ENCODE measurements at places on chromosomes 4 and X. TPM values are rescaled to one million over a fixed set of nuclear protein-coding genes. Genes with fewer than 3 reads are reported as not detected.

DNA sequence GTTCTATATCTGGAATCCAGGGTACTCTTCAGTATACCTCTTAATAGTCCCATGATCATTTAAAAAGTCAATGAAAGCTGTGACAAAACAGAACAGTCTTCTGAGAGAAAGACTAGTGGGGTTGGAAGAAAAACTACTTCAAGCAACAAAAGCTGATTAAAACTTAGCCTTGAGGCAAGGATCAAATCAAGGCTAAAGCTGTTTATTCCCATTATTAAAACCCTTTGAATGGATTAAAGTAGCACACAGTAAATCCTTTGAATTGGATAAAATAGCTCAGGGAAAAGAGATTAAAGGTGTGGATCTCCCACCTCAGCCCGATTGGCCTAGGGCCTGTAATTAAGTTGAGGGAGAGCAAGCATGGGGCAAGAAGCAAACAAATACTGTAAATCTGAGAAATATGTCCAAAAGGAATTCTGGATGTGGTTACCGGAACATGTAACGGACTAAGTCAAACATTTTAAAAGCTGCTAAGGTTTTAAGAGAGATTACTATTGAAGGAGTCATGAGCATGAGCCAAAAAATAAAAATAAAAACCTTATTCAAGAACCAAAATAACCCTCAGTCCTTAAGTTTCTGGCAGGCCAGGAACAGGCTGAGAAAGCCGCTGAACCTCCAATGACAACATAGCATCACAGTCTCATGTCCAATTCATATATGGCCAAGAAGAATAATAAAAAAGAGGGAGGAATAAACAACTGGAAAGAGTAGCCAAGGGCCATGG, 257.3 kb upstream of the NEIL3 start:
- DNase-seq, result no peak

- DNase-seq, result no peak
These were observed 12.5 kb downstream of the ZBTB33 start for GRCh38 chrX:120262859-120263708.

DNA sequence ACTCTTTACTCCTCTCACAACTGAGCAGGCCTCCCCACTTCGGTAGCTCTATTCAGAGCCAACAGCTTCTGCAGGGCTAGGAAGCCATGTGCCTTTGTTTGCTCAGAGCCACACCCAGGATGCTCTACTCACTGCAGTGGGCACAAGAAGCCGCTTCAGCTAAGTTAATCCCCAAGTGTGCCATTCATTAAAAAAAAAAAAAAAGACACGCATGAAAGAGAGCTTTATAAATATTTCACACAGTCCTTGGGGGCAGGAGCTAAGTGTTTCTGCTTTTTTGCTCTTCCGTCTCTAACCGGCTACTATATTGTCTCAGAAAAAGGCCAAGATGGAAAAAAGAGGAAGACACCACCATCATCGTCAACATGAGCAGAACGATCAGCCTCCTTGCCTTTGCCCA, 8.1 kb downstream of the CRMP1 start:
- no peak for DNase-seq

GRCh38 chr4:153497091-153497531, 31.0 kb downstream of the TMEM131L start:
- no peak for DNase-seq

DNA sequence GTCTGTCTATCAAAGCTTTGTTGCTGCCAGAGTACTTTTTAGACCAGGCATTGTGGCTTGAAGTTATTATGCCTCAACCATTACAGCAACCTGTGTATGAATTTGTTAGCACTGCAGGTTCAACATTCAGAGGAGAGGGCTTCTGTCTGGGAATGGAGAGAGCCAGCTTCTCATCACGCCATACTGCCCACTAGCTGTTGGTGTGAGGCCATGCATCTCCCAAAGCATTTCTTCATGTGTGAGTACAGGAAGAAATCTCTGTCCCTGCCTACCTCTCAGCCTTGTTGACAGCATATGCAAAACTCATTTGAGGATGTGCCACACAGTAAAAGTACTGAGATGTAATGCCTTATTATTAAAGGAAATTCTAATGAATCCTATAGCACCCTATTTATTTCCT, 76.9 kb upstream of the PPARGC1A start:
- no peak for DNase-seq

The TDO2 gene
- 0.16 TPM for polyA plus RNA-seq

The ANXA5 gene
- polyA plus RNA-seq, result 258 TPM

The HELQ gene
- polyA plus RNA-seq, result 19.9 TPM

DNA sequence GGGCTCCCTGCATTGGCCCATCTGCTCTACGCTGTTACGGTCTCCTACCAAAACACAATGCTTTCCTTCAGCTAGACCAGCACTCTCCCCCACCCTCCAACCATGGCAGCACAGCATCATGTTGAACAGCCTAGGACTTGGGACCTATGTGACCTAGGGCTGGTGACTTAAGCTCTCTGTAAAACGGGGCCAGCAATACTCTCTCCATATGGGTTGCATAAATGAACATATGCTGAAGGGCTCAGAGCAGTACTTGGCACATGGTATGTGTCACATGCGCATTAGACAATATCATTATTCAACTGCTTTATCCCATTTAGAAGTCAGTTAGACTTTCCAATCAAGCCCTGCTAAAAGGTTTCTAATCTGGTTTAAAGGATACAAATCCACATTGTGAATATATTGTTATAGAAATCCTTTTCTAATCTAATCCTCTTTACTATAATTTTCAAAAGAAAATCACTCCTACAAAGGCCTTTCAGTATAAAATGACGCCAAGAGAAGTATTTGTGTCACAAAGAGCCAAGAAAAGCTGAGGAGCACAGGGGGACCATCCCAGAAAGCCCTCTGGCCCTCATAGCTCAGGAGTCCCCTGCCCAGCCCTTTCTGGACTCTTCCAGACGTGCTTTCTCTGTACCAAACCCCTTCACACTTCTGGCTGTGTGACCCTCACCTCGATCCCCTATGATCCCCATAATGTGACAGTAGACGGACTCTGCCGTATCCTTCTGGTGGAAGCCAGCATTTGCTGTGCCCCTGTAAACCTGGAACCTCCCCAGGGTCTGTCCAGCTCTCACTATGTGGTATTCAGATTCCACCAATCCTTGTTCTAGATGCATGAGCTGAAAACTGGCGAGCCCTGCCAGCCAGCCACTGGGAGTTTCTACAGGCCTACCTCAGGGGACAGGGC, 42.3 kb downstream of the NSG1 start:
- DNase-seq, result no peak

DNA sequence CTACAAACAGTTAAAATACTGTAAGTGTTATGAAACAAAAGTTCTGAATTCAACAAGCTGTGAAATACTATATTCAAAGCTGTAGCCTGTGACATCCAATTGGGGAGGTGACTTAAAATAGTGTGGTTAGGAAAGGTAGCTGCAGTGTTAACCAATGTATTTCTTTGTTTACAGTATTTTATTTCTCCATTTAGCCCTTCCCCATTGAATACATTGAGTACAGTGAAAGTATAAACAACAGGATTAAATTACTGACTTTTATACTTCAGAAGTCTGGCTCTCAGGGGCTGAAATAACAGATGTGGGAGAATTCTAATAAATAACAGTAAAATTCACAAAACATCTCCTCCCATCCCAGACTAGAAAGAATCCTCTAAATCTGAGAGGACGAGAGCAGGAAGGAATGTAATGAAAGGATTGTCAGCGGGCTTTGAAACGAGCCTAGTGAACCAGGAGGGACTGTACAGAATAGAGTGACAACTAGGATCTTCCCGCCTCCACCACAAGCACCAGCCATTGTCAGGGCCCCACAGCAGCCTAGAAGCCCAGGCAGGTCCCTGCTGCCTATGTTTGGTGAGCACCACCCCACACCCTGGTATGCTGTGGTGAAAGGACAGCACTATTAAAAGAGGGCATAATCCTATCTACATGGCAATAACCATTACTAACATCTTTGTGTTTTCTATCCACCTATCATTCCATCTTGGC, 73.7 kb downstream of the SPCS3 start:
- DNase-seq, result no peak

The VEGFD gene
- polyA plus RNA-seq, result 0.59 TPM

- no peak for DNase-seq
These were observed 177.4 kb downstream of the COL25A1 start for GRCh38 chr4:109125084-109125483.

The DOK7 gene
- 18.4 TPM for polyA plus RNA-seq

DNA sequence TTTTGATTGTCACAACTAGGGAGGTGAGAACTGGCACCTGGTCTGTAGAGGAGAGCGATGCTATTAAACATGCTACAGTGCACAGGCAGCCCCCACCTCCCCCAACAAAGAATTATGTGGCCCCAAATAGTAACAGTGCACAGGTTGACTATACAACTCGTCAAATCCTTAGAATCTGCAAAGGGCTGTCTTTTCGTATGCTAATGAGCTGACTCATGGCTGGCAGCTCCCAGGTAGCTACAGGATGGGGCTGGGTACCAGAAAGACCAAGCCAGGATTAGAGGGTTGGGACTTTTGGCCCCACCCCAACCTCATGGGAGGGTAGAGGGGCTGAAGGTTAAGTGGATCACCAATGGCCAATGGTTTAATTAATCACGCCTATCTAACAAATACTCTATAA, 104.7 kb upstream of the SORBS2 start:
- no peak for DNase-seq

DNA sequence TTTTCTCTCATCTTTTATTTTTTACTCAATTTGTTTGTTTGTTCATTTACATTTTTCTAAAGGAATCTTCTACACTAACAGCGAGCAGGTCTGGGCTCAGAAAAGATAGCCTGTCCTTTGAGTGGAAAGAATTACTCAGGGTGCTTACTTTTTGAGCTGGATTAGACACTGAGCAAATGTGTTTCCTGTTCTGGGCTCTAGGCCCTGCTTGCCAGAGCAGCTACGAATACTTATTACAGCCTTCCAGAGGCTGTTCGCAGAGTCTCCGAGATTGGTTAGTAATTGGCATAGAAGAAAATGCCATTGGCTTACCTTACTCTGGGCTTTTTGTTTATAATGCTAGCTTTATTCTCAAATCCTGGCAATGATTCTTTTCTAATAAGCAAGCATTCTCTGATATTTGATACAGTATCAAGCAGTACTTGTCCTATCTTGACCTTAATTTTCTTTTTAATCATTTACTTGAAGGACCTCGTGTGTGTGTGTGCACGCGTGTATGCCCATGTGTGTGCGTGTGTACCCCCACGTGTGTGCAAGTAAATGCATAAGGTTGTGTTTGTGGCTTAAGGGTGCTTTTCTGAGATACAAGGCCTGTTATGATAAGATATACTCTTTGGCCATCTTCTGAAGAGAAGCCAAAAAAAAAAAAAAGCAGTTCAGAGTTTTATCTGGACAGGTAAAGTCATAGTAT, 76.2 kb upstream of the GRXCR1 start:
- no peak for DNase-seq

The DUSP21 gene
- not detected for polyA plus RNA-seq

- no peak for DNase-seq
These were observed 1087.1 kb downstream of the C4orf33 start for GRCh38 chr4:130183096-130183495.

DNA sequence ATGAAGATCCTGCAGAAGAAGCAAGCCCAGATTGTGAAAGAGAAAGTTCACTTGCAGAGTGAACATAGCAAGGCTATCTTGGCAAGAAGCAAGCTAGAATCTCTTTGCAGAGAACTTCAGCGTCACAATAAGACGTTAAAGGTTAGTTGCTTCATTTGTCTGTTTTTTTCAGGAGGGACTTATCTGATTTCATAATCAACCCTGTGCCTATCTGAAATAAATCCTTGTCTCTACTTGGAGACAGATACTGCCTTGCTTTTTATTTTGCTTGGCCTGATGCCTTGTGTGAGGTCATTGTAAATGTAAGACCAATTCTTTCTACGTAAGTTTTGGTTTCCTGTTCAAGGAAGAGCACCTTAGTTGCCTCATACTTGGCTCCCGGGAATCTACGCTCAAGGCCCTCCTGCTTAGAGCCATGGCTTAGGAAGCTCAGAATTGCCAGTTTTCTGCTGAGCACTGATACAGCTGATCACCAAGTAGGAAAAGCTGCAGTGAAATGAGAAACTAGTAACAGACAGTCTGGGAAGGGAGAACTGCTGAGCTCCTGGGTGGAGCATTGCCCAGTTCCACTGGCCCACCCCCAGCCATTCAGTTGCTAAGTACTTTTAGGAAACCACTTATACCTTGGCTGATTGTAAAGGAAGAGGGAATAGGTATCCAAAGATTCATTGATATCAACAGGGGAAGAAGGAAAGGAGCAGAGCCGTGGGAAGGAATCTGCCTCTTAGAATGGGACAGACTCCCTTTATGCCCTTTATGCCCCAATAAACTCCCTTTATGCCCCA, 41.8 kb downstream of the RBBP7 start:
- DNase-seq, result peak; percentile 22

DNA sequence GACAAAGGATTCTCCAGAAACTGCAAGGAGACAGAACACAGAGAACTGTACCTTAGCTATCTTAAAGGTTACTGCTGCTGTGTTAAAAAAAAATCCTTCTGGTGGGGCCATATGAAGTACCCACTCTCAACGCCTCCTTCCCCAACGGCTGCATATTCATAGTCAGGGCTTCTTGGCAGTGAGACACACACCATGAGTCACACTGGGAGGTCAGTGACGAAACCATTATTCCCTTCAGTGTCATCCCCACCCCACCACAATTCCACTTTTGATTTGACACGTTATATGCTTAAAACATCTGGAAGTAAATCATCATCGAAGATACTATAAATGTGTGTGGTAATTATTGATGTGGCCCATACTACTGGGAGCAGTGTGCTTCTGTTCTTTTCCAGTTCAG, 271.5 kb downstream of the LDB2 start:
- DNase-seq, result no peak

DNA sequence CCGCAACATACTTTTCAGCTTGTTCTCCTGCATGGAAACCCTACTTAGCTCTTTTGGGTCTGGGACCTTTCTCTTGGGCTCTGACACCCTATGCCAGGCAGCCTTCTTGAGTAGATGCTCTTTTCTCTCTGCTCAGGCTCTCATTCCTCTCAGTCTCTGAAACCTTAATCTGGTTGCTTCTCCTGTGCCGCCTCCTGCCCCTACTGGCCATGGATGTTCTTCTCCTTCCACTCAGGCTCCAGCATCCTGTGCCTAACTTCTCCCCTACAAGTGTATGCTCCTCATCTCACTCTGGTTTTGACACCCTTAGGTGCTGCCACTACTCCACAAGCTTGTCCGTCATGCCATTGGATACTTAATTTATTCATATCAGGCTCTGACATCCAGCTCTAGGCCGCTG, 15.2 kb downstream of the BLTP1 start:
- DNase-seq, result no peak

The NOP14 gene
- polyA plus RNA-seq, result 26.7 TPM

DNA sequence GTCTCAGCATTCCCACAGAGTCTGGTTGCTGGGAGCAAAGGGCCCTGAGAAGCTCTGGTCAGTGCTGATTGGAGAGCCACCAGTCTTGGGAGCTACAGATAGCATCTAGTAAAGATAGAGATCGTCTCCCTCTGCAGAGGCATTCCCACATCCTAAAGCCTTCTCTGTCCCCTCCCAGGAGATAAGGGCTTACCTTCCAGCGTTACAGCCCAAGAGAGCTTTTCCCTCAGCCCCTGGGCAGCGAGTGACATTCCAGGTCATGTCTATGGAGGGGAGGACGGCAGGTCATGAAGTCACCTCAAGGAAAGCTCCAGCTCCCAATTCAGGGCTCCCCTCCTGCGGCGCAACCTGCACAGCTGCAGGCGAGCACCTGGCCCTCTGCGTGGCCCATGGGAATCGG, 29.9 kb downstream of the CLDN34 start:
- no peak for DNase-seq
